ENCODE measurements at places on chromosomes 3 and 15.
A peak's percentile ranks its signal among the peaks of the same experiment; 100 is the strongest.

DNA sequence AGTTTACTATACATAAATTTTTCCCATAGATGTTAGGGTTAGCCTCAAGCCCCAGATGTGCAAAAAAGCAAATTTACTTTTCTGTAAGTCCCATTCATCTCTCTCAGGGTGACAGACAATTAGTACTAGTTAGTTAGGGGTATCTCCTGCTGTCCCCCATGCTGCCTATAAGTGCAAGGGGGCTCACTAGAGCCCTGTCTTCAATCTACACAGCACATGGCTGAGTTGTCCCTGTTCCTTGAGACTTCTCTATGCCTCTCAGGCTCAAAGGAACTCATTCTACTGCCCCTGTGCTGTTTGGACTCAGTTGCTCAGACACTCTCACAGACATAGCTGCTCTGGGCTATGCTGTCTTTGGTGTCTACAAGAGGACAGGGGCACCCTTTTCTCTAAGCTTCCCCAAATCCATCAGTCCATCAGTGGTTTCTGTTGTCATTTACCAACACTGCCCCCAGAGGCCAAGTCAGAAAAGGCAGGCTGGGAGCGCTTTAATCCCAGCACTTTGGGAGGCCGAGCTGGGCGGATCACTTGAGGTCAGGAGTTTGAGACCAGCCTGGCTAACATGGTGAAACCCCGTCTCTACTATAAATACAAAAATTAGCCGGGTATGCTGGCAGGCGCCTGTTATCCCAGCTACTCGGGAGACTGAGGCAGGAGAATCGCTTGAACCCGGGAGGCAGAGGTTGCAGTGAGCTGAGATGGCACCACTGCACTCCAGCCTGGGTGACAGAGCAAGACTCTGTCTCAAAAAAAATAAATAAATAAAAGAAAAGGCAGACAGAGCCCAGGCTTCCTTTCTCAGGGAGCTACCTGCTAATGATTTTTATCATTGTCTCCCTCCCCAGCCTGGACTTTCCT lies 31.4 kb upstream of the PRTG start:
- DNase-seq: peak; percentile 15

DNA sequence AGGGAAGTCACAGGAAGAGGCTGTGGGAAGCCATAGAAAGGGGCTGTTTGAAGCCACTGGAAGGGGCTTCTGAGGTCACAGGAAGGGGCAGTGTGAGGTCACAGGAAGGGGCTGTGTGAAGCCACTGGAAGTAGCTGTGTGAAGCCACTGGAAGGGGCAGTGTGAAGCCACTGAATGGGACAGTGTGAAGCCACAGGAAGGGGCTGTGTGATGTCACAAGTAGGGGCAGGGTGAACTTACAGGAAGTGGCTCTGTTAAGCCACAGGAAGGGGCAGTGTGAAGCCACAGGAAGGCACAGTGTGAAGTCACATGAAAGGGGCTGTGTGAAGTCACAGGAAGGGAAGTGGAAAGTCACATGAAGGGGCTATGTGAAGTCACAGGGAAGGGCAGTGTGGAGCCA lies 33.1 kb downstream of the GASK1A start:
- no peak for DNase-seq

- no peak for DNase-seq
Observed at GRCh38 chr15:28260722-28261121, 61.3 kb downstream of the HERC2 start.

GRCh38 chr15:80106051-80106450 lies 46.6 kb downstream of the ZFAND6 start:
- no peak for DNase-seq

- no peak for DNase-seq
Observed at GRCh38 chr3:27521179-27521871, 37.1 kb upstream of the SLC4A7 start.

GRCh38 chr15:72796515-72797337 lies 13.2 kb upstream of the ADPGK start:
- no peak for DNase-seq

DNA sequence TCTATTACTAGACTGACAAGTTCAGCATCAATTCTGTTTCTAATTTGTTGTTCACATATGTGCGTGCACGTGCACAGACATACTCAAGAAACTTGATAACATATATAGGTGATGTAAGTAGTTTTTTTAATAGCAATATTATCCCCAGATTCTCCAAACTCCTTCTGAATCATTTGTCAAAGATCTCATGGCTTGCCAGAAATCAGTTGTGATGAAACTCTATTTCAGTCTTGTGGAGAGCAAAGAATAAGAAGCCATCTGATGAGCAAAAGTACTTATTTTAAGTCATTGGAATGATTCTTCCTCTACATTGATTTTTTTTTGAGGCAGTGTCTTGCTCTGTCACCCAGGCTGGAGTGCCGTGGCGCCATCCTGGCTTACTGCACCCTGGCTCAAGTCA lies 167.0 kb upstream of the TBL1XR1 start:
- DNase-seq: no peak

GRCh38 chr3:154952553-154952952 lies 127.6 kb upstream of the MME start:
- no peak for DNase-seq

DNA sequence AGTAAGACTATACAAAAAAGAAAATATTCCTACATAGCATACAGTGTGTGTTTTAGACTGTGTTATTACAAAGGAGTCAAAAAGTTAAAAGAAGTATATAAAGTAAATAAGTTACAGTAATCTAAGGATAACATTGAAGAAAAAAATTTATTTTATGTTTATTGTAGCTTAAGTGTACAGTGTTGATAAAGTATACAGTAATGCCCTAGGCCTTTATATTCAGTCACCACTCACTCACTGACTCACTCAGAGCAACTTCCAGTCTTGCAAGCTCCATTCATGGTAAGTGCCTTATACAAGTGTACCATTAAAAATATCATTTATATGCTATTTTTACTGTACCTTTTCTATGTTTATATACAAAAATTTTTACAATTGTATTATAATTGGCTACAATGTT lies 220.1 kb downstream of the BCHE start:
- no peak for DNase-seq

DNA sequence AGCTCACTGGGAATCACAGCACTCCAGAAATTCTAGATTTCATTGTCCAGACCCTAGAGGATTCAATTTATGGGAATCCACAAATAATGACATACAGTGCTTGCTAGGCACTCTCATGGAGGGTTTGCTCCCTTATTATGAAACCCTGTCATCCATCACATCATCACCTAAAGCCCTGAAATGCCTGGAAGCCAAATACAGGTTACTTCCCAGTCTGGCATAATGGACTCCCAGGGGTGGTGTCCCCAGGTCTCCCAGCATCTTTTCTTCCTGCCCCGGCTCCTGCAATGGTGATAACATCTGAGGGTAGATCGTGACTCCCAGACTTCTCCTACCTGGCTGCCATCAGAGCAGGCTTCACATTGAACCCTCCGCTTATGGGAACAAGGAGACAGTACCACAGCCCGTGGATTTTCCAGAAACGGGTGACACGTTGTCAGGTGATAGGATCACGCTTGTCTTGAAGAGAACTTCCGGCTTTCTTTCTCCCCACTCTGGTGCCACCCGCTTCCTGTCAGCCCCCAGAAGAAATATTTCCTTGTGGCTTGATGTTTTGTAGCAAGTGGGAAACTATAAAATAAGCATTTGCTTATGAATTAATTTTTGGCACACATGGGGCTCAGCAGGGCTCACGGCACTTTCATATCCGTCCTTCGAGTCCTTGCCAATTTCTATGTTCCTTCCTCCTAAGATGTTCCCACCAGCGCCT lies 238.7 kb upstream of the BHLHE40 start:
- no peak for DNase-seq

DNA sequence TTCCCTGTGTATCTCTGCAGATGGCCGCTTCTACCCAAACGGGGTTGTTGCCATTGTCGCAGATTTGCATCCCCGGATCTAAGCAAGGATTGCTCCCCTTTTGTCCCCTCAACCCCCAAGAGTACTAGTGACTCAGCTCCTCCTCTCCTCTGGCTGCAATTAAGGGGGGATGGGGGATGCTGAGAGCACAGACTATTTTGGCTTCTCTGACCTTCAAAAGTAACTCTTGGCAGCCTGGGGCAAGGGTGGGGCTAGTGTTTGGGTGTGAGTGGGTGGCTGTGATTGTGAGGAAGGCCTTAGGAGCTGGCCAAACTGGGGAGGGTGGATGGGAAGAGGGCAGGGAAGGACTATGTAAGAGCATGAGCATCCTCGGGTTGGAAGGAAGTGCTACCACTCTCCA lies 1.2 kb upstream of the MAP1A start:
- DNase-seq: no peak

DNA sequence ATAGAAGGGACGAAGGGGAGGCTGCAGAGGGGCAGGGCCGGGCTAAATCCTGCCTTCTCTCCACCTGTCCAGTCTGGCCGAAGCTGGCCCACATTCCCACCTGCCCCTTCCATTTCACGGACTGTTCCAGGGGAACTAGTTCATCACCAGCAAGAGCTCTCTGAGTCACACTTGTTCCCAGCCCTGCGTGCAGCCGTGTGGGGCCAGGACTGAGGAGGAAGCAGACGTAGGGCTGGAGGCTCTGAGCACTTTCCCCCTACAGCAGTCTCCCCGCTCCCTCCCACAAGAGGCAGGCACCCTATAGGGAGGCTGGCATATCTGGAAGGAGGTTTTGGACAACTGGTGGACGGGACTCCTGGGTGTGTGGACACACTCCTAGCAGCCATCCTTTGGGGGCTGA lies 3.0 kb downstream of the ITIH4 start:
- DNase-seq: no peak

DNA sequence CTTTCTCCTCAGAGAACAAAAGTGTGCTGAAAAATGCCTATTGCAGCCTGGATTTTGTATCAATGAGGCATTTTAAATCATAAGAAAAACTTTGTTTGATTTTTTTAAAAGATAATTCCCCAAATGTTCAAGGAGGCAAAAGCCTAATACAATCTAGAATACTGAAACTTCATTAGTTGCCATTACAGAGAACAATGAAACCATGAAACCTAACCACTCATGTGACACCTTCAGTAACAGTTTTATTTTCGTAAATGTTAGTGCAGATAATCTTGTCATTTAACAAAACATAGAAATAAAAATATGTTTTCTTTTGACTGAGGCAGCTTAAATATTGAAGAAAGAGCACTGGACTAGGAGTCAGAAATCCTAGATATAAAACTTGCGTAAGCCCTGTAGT lies 655.9 kb downstream of the RBMS3 start:
- DNase-seq: no peak

GRCh38 chr15:78598348-78598747 lies 22.4 kb downstream of the CHRNA3 start:
- DNase-seq: no peak

DNA sequence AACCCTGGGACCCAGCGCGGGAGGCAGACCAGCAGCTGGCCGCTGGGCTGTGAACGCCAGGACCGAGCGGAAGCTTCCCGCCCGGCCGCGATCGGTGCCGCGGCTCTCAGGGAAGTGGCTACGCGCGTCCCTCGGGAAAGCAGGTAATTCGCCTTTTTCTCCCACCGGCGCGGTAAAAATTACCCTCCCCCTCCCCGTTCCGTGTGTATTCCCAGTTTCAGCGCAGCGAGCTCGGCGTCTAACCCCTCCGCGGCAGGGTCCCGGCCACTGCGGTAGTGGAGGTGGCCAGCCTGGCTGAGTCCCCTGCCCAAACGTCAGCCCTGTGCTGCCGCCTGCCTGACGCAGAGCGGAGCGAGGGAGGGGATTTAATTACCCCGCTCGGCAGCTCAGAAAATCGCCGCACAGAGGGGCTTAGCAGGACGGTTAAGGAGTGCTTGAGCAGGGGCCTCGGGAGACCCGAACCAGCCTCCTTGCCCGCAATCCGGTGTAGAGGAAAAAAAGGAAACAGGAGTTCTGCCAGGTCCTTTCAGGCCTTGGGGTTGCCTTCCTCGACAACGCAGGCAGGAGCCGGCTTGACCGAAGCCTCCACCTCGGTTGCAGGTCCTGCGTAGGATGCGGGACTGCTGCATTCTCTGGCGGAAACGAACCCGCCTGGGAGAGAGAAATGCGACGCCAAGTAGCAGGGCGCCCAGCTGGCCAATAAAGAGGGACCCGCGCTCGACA lies 2.9 kb downstream of the GATA2 start:
- DNase-seq: no peak

DNA sequence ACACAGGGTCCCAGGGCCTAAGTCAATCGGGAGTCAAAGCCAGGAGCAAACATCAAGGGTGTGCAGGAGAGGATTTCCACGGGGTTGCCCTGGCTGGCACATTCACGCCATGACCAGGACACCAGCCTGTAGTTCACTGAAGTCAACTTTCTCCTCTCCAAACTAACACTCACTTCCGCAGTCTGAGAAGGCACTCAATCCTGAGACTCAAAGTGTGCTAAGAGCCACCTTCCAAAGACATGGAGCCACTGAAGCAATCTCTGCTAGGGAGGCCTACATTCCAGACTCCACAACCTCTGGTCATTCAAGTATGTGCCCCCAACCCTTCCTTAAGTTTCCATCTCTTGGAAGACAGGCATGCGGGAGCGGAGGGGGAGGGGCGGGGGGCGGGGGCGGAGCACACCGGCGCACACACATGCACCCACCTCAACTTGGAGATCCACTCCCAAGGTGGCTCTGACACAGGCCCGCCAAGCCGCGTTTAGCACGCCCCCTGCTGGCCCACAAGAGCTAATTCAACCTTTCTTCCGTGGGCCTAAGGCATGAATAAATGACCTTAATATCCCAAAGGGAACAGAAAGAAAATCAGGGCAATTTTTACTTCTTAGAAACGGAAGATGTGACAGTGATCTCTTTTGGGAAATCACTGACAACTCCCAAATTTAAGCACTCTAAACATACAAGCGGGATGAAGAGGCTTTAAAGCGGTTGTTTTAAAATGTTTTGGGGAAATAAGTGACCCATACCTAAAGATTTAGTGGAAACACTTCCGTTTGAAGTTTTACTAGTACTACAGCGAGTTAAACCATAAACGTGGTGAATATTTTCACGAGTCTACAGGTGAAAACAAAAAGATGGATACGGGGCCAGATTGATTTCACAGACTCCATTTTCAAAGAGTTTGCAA lies 162.5 kb upstream of the CHRNA7 start:
- peak; percentile 39 for DNase-seq

- DNase-seq: no peak
Observed at GRCh38 chr3:162799910-162800309, 1303.3 kb downstream of the OTOL1 start.

GRCh38 chr3:32195995-32196540 lies 42.4 kb upstream of the CMTM8 start:
- DNase-seq: no peak

GRCh38 chr3:66149269-66149668 lies 71.5 kb upstream of the SLC25A26 start:
- DNase-seq: no peak

GRCh38 chr15:31347067-31347975 lies 20.7 kb downstream of the KLF13 start:
- peak; percentile 53 for DNase-seq

GRCh38 chr3:116614795-116615362 lies 94.7 kb upstream of the TUSC7 start:
- no peak for DNase-seq

GRCh38 chr3:77342688-77343087 lies 302.8 kb downstream of the ROBO2 start:
- no peak for DNase-seq

DNA sequence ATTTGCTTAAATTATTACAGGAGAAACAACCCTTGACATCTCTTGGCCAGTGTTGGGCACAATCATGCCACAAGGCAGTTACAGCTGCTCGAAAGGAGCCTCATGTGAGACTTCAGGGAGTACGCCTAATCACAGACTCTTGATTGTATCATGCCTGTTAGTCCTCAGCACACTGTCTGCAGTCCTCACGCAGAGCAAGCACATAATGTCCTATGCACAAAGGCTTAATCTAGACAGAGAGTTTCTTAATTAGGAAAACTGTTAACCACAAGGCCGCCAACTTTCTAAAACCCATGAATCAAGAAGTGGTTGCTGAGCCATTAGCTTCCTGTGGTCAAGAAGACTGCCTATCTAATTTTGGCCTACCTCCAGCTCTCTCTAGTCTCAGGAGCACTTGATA lies 172.0 kb downstream of the UNC13C start:
- DNase-seq: no peak
